ENCODE measurements at places on chromosomes 2 and 18.
A peak's percentile ranks its signal among the peaks of the same experiment; 100 is the strongest.

- DNase-seq: no peak
Measured at GRCh38 chr2:23418056-23418455, 33.1 kb downstream of the KLHL29 start.

- no peak for DNase-seq
Measured at GRCh38 chr2:34734662-34735061, 1135.6 kb upstream of the FAM98A start.

- DNase-seq: no peak
Measured at GRCh38 chr2:30358351-30358750, 88.7 kb upstream of the LCLAT1 start.

DNA sequence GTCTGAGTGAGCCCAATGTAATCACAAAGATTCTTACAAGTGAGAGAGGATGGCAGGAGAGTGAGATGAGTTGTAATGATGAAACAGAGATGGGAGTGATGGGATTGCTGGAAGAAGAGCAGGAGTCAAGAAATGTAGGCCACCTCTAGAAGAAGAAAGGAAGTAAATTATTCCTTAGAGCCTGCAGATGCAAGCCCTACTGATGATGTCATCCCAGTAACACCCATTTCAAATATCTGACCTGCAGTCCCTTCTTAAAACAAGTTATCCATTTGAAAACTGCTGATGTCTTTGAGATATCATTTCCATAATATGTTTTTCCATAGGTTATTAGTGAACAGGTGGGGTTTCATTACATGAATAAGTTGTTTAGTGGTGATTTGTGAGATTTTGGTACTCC, 888.0 kb upstream of the SLC39A10 start:
- DNase-seq: no peak

DNA sequence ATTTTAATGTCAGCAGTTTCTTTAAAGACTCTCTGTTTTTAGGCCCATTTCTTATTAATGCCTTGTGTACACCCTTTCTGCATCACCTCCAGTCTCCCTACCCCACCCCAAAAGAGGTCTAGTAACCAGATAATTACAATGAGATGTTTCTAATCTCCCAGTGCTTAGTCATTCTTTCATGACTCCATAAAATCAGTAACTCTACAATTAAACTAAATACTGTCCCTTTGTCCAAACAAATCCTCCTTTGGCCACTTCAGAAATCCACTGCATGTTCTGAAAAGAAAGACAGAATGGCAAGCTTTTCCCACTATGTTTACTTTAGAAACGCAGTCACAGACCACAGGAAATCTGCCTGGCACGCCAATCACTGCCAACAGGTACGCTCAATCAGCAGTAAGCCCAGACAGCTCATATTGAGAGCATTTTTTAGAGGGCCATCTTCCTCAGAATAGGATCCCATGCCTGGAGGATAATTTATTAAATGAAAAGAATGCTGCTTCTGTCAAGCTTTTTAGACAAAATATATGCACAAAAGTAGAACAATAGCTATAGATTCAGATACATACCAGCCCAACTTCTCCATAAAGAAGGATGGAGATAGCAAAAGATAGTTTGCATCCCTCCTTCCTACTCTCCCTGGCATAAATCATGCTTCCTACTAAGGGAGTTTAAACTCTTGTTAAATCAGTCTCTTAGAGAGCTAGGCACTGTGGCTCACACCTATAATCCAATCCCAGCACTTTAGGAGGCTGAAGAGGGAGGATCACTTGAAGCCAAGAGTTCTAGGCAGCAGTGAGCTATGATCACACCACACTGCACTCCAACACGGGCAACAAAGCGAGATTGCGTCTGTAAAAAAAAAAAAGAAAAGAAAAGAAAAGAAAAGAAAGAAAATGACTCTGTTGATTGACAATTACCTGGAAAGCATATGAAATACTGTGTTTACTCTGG, 14.6 kb downstream of the CLASP1 start:
- no peak for DNase-seq

GRCh38 chr2:204727368-204727767, 182.1 kb downstream of the PARD3B start:
- DNase-seq: no peak

GRCh38 chr2:100721693-100722092, 98.2 kb upstream of the NPAS2 start:
- no peak for DNase-seq

DNA sequence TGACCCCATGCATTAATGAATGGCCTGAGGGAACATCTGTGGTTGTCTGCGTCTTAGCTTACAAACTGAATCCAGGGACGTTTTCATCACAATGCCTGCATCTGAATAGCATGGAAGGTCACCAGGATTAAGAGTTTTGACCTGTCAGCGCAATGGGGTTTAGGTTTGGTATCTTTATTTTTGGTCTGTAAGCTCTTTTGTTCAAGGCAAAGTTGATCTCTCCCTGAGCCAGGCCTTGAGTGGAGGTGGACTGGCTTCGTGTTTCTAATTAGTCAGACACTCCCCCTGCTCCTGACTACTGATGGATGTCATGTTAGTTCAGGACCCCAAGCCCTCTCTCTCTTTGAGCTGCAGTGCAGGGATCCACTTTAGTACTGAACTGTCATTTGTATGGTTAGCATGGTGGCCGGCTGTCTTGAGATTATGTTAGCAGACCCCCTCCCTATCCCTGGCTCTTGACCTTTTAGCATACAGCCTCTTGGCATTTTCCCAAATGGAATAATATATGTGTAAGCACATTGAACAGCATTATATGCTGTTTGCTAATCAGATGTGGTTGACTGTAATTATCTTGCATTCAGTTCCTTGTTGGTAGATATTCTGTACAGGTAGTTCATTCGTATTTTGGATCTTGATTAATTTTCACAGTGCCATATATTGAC, 59.2 kb downstream of the LYPD6 start:
- DNase-seq: no peak

- DNase-seq: no peak
Measured at GRCh38 chr18:57475408-57475807, 40.2 kb downstream of the ONECUT2 start.

- no peak for DNase-seq
Measured at GRCh38 chr2:70680735-70681134, 87.3 kb downstream of the ADD2 start.

DNA sequence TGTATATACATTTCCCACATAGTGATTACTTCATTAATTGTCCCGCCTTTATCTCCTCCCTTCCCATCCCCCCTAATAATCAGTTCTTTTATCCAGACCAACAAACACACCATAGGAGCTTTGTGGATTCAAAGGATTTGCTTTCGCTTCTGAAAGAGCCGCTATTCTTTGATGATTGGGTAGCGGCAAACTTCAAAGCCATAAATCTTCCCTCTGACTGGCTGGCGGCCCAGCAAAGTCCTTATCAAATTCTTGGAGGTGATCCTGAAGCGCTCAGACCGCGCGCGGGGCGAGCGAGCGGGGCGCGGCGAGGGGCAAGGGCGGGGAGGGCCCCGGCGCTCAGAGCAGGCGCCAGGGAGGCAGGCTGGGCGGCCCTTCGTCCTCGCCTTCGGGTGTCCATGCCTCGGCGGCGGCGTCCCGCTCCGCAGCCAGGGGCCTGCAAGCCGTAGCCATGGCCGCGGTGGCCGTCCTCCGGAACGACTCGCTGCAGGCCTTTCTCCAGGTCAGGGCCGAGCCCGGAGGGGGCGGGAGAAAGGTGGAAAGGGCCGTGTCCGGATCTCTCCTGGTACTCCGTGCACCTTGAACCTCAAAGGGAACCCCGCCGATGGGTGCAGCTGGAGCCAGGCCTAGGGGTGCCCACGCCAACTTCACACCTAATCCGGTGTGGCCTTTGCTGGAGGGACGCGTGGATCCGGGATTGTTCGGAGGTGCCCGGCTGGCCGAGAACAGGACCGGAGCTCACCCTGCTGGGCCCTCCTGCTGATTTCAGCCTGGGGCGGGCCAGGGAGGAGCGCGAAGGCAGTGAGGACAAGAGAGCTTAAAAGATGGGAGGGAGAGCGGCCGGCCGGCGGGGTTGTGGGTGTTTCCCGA, at the start of gene SP5:
TSS of gene SP5 (plus strand) at position 276 of the 870 bp plus-strand sequence. CDS start at position 452, 176 bp downstream.
- DNase-seq: peak; percentile 55

DNA sequence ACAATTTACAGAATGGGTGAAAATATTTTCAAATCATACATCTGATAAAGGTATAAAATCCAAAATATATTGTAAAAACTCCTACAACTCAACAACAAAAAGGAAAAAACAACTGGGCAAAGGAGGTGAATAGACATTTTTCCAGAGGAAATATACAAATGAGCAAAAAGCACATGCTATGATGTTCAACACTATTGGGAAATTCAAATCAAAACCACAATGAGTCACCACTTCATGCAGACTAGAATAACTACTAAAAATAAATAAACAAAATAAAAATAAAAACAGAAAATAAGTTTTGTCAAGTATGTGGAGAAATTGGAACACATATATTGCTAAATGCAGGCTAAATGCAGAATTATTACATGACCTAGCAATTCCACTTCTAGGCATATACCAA, 120.9 kb downstream of the FSIP2 start:
- no peak for DNase-seq

- no peak for DNase-seq
Measured at GRCh38 chr2:19933351-19933981, 31.7 kb upstream of the TTC32 start.

GRCh38 chr2:214069254-214069653, 341.6 kb upstream of the VWC2L start:
- no peak for DNase-seq
